ENCODE measurements at places on chromosomes 13 and 19. TPM values are rescaled to one million over a fixed set of nuclear protein-coding genes. Genes with fewer than 3 reads are reported as not detected.

Gene RAB11B
- total RNA-seq: 63.0 TPM

Gene CEACAM6
- not detected for total RNA-seq

Gene ZNF208
- 1.1 TPM for total RNA-seq

Gene MBD3L3
- total RNA-seq: not detected

Gene OR7D2
- total RNA-seq: 0.06 TPM

Gene MIA
- total RNA-seq: not detected

Gene MCEMP1
- not detected for total RNA-seq

Gene ZIK1
- total RNA-seq: 7.6 TPM

Gene HSD17B14
- total RNA-seq: 1.2 TPM

Gene ZIC2
- not detected for total RNA-seq

Gene MPV17L2
- total RNA-seq: 14.0 TPM

Gene UBE2L5
- total RNA-seq: not detected

Gene SERPINE3
- total RNA-seq: not detected

Gene MPHOSPH8
- total RNA-seq: 19.8 TPM

Gene RNASEH2B
- total RNA-seq: 34.9 TPM

Gene NLRP5
- not detected for total RNA-seq

Gene AMER2
- total RNA-seq: not detected

Data from aortic smooth muscle cell (primary cell).